Right atrium auricular region (tissue), 2 donors: ENCODE measurements at places on chromosomes 1 and 21. TPM values are rescaled to one million over a fixed set of nuclear protein-coding genes. Genes with fewer than 3 reads are reported as not detected.

GRCh38 chr1:223176437-223176836 lies 33.4 kb upstream of the TLR5 start:
- H3K4me3 ChIP-seq: no peak overlapping the region
- H3K4me1 ChIP-seq: peaks cover 3% of the 10 kb centered on the region
- H3K36me3 ChIP-seq: no peaks in the 10 kb centered on the region
- no peak for DNase-seq
- no peaks in the 10 kb centered on the region for H3K27me3 ChIP-seq

DNA sequence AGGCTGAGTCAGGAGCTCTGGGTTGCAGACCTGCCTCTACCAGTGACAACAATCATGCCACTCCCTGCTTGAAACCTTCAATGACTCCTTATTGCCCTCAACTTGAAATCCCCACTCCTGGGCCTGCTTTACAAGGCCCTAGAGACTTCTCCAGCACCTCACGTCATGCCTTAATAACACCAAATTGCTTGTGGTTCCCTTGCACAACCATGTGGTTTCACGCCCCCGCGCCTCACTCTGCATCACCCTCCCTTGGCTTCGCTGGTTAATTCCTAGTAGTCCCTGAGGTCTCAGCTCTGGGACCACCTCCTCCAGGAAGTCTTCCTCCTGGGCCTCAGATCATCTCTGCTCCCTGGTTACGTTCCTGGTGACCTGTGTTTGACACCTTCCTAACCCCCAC lies 33.0 kb downstream of the EPHA2 start:
- peaks cover 26% of the 10 kb centered on the region for H3K36me3 ChIP-seq
- no peak for DNase-seq
- H3K4me1 ChIP-seq: no peaks in the 10 kb centered on the region

DNA sequence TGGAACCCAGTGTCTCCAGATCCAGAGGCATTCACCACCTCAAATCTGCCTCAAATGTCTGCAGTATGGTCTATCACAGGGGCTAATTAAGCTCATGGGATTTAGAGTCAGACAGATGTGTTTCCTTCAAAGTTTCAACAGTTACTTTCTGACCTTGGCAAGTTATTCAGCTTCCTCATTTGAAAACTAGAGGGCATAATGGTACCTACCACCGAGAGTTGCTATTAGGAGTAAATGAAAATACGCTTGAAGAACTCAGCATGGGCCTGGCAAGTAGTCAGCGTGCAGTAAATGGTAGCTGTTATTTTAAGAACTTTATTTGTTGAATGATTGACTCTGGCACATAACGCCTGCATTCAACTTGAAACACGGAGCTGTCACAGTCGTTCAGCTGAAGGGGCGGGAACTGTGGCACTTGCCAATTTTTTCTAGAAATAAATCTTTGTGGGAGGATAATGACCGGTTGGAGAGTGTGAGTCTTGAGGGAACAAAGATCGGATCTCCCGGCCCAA lies 1.2 kb upstream of the CAP1 start:
- no peaks in the 10 kb centered on the region for H3K36me3 ChIP-seq
- no peaks in the 10 kb centered on the region for H3K27me3 ChIP-seq
- H3K4me1 ChIP-seq: peaks cover 78% of the 10 kb centered on the region

FCAMR gene
- total RNA-seq: not detected

DNA sequence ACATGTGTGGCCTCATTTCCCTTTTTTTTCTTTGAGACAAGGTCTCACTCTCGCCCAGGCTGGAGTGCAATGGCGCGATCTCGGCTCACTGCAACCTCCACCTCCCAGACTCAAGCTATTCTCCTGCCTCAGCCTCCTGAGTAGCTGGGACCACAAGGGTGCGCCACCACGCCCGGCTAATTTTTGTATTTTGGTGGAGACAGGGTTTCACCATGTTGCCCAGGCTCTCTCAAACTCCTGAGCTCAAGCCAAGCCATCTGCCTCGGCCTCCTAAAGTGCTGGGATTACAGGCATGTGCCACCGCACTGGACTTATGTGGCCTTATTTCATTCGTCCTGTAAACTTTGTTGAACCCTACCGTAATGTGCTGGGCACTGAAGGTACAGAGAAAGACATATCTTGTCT lies 569 bp upstream of the WARS2 start:
- no peaks in the 10 kb centered on the region for H3K36me3 ChIP-seq
- no peaks in the 10 kb centered on the region for H3K27me3 ChIP-seq
- peak overlapping the region; percentile 47 for H3K4me3 ChIP-seq
- H3K4me1 ChIP-seq: peaks cover 33% of the 10 kb centered on the region
- DNase-seq: peak; percentile 62
- H3K27ac ChIP-seq: peak overlapping the region; percentile 97

- peak overlapping the region; percentile 76 for H3K27ac ChIP-seq
- no peaks in the 10 kb centered on the region for H3K36me3 ChIP-seq
- peaks cover 24% of the 10 kb centered on the region for H3K4me1 ChIP-seq
- peak overlapping the region; percentile 72 for H3K4me3 ChIP-seq
Measured at GRCh38 chr1:93079685-93080141, 630 bp downstream of the MTF2 start.

CLCNKB gene
- total RNA-seq: 3.9 TPM

DNA sequence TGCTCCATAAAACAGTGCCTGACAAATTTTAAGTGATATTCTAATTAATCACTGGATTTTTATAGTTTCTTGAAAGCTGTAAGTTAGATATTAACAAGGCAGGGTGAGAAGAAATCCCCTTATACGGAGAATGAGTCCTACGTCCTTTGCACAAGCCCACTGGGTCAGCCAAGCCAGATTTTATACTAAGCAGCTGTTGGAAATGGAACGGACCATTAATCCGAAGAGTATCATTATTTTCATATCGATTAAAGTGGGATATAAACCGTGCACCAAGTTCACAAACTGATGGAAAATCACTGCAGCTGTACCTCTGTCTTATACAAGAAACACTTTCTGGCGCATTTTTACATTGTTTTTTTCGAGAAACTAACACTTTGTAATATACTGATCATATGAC lies 35.2 kb downstream of the SPAG17 start:
- no peak overlapping the region for H3K4me3 ChIP-seq
- H3K27me3 ChIP-seq: no peaks in the 10 kb centered on the region
- no peaks in the 10 kb centered on the region for H3K36me3 ChIP-seq
- no peak for DNase-seq
- H3K4me1 ChIP-seq: no peaks in the 10 kb centered on the region

ZNF687 gene
- total RNA-seq: 26.3 TPM

DNA sequence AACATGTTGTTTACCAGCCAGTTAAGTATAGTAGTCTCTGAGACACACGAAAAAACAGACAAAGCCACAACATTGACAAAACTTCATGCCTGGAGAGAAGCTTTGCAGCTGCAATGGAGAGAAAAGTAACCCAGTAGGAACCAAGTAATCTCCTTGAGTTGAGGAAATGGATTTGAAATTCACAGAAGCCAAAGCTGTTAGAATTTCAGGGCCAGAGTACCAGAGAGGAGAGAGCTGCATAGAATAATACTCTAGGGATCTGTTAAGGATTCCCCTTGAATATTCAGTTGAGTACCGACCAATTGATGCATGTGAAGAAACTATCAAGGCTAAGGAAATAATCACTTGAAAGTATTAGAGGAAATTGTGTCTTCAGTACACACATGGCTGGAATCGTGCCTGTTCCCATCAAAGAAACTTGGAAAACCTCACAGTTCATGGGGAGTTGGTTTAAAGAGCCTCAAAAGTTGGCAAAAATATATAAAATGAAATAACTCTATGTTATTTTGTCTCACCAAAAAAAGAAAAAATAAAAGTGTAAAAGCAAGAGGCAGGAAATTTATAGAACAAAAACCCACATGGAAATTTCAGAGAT lies 324.0 kb upstream of the NEGR1 start:
- no peaks in the 10 kb centered on the region for H3K36me3 ChIP-seq
- no peak overlapping the region for H3K27ac ChIP-seq
- DNase-seq: no peak
- no peak overlapping the region for H3K4me3 ChIP-seq

DISP3 gene
- 0.16 TPM for total RNA-seq

LCE3D gene
- total RNA-seq: not detected

TDRD5 gene
- not detected for total RNA-seq

- no peaks in the 10 kb centered on the region for H3K27me3 ChIP-seq
- H3K4me3 ChIP-seq: no peak overlapping the region
- H3K36me3 ChIP-seq: no peaks in the 10 kb centered on the region
- no peak overlapping the region for H3K27ac ChIP-seq
- DNase-seq: peak; percentile 34
Measured at GRCh38 chr1:94000510-94001282, 91.5 kb upstream of the GCLM start.

GRCh38 chr1:76177615-76178014 lies 103.1 kb downstream of the ST6GALNAC3 start:
- H3K27ac ChIP-seq: no peak overlapping the region
- no peak for DNase-seq
- no peaks in the 10 kb centered on the region for H3K27me3 ChIP-seq

KIF26B gene
- 0.83 TPM for total RNA-seq

DNA sequence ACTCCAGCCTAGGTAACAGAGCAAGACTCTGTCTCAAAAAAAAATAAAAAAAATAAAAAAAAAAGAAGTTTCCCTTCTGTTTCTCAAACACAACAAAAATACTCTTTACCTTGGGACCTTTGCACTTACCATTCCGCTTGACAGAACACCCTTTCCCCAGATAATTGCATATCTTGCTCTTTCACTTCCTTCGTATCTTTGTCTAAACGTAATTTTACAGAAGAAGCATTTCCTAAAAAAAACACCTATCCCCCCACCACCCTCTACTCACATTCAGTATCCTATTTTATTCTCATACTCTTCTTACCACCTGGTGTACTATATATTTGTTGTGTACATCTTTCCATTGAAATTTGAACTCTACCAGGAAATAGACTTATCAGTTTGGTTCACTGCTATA lies 32.7 kb downstream of the ASH1L start:
- no peak for DNase-seq
- no peaks in the 10 kb centered on the region for H3K36me3 ChIP-seq
- H3K4me1 ChIP-seq: peaks cover 17% of the 10 kb centered on the region
- no peak overlapping the region for H3K27ac ChIP-seq
- no peak overlapping the region for H3K4me3 ChIP-seq
- no peaks in the 10 kb centered on the region for H3K27me3 ChIP-seq

- peaks cover 20% of the 10 kb centered on the region for H3K4me1 ChIP-seq
- H3K4me3 ChIP-seq: no peak overlapping the region
- H3K27ac ChIP-seq: no peak overlapping the region
- DNase-seq: no peak
- H3K36me3 ChIP-seq: no peaks in the 10 kb centered on the region
- no peaks in the 10 kb centered on the region for H3K27me3 ChIP-seq
Measured at GRCh38 chr1:8984990-8985389, 39.3 kb downstream of the CA6 start.

VSIG8 gene
- not detected for total RNA-seq

- H3K27ac ChIP-seq: no peak overlapping the region
- DNase-seq: no peak
- no peaks in the 10 kb centered on the region for H3K27me3 ChIP-seq
- H3K4me3 ChIP-seq: no peak overlapping the region
Measured at GRCh38 chr21:41108668-41109585, 59.0 kb upstream of the BACE2 start.

HOOK1 gene
- 3.9 TPM for total RNA-seq

GRCh38 chr1:202462342-202463076 lies 114.0 kb downstream of the PPP1R12B start:
- H3K4me3 ChIP-seq: peak overlapping the region; percentile 50
- DNase-seq: no peak
- H3K27ac ChIP-seq: peak overlapping the region; percentile 58
- H3K36me3 ChIP-seq: no peaks in the 10 kb centered on the region
- H3K4me1 ChIP-seq: peaks cover 34% of the 10 kb centered on the region
- H3K27me3 ChIP-seq: no peaks in the 10 kb centered on the region

- no peaks in the 10 kb centered on the region for H3K4me1 ChIP-seq
- no peaks in the 10 kb centered on the region for H3K27me3 ChIP-seq
- peaks cover 93% of the 10 kb centered on the region for H3K36me3 ChIP-seq
- H3K27ac ChIP-seq: no peak overlapping the region
Measured at GRCh38 chr1:154344977-154345837, 19.9 kb downstream of the ATP8B2 start.

GRCh38 chr1:25815208-25816111 lies 4.3 kb upstream of the MTFR1L start:
- H3K4me1 ChIP-seq: no peaks in the 10 kb centered on the region
- H3K27me3 ChIP-seq: no peaks in the 10 kb centered on the region
- no peak for DNase-seq
- H3K27ac ChIP-seq: no peak overlapping the region

- peaks cover 6% of the 10 kb centered on the region for H3K36me3 ChIP-seq
- peaks cover 18% of the 10 kb centered on the region for H3K4me1 ChIP-seq
- H3K27me3 ChIP-seq: no peaks in the 10 kb centered on the region
- peak overlapping the region; percentile 98 for H3K4me3 ChIP-seq
- DNase-seq: no peak
Measured at GRCh38 chr1:222618880-222619596, 1.1 kb downstream of the MIA3 start.

- no peak overlapping the region for H3K27ac ChIP-seq
- no peaks in the 10 kb centered on the region for H3K27me3 ChIP-seq
- no peak for DNase-seq
- H3K4me3 ChIP-seq: no peak overlapping the region
- H3K4me1 ChIP-seq: no peaks in the 10 kb centered on the region
- no peaks in the 10 kb centered on the region for H3K36me3 ChIP-seq
Measured at GRCh38 chr21:42942244-42942643, 16.8 kb upstream of the ERVH48-1 start.

DNA sequence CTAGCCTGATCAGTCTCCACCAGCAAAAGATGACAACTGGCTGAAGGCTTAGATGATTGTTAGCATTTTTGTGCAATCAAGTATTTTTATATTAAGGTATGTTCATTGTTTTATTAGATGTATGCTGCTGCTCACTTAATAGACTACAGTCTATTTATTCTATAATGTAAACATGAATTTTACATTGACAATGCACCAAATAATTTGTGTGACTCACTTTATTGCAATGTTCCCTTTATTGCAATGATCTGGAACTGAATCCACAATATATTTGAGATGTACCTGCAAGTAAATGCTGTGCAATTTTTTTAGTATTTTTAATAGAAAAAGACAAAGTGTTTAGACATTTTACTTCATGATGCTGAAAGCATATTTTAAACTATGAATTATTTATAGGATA lies 896.5 kb downstream of the AMY1C start:
- no peaks in the 10 kb centered on the region for H3K27me3 ChIP-seq
- no peaks in the 10 kb centered on the region for H3K36me3 ChIP-seq
- H3K27ac ChIP-seq: no peak overlapping the region
- H3K4me1 ChIP-seq: no peaks in the 10 kb centered on the region
- H3K4me3 ChIP-seq: no peak overlapping the region
- no peak for DNase-seq

- DNase-seq: no peak
- no peaks in the 10 kb centered on the region for H3K27me3 ChIP-seq
- no peaks in the 10 kb centered on the region for H3K36me3 ChIP-seq
- no peak overlapping the region for H3K27ac ChIP-seq
- H3K4me3 ChIP-seq: no peak overlapping the region
Measured at GRCh38 chr1:188433425-188433824, 1604.7 kb downstream of the PLA2G4A start.

NMNAT2 gene
- 38.6 TPM for total RNA-seq
